Hepatic stellate cell (primary cell): ENCODE measurements at places on chromosomes 3 and 15.

DNA sequence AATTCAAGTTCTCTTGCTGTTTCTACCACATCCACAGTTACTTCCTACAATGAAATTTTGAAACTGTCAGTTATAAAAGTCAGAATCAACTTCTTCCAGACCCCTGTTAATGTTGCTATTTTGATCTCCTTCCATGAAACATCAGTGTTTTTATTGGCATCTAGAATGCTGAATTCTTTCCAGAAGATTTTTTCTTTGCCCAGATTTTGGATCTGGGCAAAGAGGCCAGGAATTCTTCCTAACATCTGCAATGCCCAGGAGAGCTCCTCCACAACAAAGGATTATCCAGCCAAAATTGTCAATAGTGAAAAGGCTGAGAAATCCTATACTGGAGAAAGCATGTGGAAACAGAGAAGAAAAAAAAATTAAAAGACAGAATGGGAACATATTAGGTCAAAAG is 75.5 kb downstream of the SERPINI1 start:
- DNase-seq: no peak

GRCh38 chr15:20340331-20340811 is 201.2 kb downstream of the GOLGA6L6 start:
- DNase-seq: peak; percentile 0

GRCh38 chr15:65312400-65312916 is 8.0 kb downstream of the RNU5B-1 start:
- peak; percentile 9 for DNase-seq

GRCh38 chr3:4828279-4829030 is 150.8 kb upstream of the BHLHE40 start:
- no peak for DNase-seq

- DNase-seq: no peak
Observed at GRCh38 chr3:185353225-185353624, 9.7 kb upstream of the MAP3K13 start.

DNA sequence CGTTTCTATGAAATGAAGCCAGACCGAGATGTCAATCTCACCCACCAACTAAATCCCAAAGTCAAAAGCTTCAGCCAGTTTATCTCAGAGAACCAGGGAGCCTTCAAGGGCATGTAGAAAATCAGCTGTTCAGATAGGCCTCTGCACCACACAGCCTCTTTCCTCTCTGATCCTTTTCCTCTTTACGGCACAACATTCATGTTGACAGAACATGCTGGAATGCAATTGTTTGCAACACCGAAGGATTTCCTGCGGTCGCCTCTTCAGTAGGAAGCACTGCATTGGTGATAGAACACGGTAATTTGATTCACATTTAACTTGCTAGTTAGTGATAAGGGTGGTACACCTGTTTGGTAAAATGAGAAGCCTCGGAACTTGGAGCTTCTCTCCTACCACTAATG is 41.9 kb upstream of the TRA2B start:
- no peak for DNase-seq

DNA sequence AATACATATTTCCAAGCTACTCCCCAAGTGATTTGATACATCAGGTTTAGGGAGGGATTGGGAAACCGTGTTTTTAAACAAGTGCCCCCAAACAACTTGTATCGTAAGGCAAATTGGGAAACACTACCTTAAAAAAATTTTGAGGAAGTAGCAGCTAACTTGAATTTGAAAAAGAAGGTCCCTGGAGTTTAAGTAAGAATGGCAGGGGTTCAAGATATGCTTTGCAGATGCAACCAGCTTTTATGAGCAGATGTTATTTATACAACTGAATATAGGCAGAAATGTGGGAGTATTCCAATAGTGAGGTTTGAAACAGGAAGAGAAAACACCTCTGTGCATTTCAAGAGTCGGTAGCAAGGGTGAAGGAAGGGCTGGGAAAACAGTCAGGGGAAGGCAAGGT is 139.6 kb downstream of the IL20RB start:
- no peak for DNase-seq

DNA sequence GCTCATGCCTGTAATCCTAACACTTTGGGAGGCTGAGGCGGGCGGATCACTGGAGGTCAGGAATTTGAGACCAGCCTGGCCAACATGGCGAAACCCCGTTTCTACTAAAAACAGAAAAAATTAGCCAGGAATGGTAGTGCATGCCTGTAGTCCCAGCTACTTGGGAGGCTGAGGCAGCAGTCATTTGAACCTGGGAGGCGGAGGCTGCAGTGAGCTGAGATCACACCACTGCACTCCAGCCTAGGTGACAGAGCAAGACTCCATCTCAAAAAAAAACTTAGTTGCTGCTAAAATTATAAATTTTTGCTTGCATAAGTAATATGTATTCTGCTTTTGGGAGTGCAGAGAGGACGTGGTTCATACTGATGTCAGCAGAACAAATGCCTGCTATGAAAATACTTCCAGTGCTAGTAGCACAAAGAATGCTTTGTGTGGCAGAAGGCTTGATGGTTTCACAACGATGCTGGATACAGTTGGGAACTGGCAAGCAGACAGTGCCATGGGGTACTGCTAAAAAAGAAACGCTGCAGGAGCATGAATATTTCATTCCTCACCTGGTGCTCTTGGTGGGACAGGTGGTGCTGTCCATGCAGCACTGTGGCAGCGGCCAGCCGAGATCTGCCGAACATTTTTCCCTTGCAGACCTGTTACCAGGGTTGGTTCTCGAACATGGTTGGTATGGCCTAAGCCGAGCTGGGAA is 31.1 kb downstream of the FBXL22 start:
- no peak for DNase-seq

DNA sequence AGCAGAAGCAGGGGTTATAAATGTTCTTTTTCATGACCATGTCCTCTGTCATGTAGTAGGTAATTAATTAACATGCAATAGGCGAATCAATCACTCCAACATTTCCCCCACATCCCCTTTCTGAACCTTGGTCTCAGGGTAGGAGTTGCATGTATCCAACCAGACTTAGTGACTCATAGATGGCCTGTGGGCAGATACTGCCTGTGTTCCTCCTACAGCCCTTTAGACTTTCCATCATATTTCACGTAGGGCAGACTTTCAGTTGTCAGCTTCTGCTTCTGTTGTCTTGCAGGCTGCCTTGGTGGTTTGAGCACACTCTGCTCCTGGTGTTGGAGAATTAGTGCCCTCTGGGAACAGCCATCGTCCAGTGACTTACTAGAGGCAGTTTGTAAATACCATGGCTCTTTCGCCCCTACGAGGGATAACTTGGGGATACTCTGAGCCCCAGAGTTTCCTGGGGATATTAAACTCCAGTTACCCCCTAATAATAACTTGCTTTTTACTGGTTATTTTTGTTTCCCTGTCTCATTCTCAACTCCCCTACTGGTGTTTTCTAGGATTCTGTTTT is 244.4 kb downstream of the EDEM1 start:
- DNase-seq: no peak

DNA sequence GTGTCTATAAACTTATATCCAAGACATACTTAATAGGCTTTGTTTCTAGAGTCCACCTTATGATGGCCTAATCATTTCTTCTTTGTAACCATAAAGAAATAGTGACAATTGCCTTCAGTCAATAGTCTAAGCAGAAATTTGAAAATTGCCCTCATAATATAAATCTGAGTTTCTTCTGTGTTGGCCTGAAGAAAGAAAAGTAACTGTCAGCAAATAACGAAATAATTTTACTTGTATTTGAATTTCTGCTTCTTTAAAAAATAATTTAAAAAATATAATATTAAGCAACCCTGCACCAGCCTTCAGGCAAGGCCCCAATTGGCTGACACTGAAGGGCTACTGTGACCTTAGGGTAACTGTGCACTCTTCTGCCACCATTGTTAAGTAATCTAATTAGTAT is 113.5 kb downstream of the PLOD2 start:
- DNase-seq: no peak

DNA sequence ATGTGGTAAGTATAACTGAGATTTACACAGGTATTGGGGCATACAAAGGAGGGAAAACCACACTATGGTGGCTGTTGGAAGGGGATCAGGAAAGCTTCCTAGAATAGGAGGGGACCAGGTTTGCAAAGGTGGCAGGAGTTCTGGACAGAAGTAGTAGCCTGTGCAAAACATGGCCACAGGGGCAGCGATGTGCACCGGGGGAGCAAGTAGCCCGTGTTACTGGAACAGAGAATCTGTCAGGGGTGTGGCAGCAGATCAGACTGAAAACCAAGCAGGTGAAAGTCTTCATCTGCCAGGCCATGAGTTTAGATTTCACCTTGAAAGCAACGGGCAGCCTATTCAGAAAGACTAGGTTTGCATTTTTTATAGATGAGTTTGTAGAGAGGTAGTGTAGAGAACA is 182.3 kb upstream of the LPP start:
- no peak for DNase-seq

DNA sequence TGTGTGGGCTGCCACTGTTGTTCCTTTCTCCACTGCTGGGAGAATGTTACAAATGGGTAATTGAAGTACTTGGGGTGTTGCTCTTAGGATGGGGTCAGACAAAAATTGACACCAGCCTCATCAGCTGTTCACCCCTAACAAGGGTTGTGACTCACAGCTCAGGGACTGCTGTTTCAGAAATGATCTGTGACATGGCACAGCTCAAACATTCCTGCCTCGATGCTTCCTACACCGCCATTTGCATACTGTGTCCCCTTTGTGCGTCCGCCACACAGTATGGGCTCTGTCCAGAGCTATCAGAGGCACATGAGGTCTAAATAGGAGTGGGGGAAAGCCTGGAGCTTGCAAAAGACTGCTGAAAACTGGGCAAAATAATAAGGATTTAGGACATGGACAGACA is 43.9 kb downstream of the CCNL1 start:
- no peak for DNase-seq

DNA sequence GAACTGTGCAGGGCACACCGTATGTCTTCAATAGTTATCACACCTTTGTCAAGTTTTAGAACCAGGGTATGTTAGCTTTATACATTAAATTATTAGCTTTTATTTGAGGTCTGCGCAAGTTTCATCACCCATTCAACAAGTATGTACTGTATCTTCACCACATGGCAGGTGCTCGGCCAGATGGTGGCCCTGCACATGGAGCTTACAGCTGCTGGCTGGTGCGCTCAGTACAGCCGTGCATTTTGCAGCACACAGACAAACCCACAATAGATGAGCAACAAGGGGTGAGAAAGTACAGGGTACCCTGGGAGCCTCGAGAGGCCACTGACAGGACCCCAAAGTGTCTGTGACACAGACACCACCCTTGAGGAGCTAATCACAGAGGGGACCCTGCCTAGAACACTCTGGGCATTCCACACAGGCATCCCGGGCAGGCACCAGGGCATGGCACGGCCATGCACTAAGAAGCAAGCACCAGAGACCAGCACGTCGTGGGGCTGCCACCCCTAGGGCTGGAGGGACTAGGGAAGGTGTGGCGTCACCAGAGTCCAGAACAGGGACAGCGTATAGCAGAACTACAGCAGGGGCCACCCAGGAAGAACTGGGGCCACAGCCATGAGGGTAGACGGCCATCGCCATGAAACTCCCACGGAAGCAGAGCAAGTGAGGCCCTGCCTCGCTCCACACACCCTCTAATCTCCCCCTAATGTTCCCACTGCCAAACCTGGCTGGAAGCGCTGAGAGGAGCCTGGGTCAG is 27.4 kb downstream of the ZXDC start:
- DNase-seq: no peak

- DNase-seq: no peak
Observed at GRCh38 chr15:81163961-81164800, 30.1 kb downstream of the CFAP161 start.

DNA sequence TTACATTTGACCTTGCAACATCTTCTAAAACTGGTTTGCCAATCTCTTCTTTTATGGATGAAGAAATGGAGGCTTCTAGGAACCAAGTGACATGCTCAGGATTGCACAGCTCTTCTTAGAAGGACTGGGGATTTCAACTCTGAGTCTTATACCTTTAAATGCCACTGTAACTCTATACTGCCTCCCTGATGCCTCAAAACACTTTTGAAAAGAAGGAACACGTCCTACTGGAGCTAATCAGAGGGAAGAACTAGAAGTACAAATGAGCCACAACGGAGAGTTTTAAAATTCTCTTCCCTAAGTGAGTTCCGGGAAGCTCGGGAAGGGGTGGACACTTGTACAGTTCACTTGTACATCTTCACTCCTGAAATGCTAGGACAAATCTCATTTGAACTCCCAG is 949 bp upstream of the MITF start:
- DNase-seq: no peak

GRCh38 chr15:39820050-39820602 is 37.5 kb upstream of the FSIP1 start:
- DNase-seq: no peak

- no peak for DNase-seq
Observed at GRCh38 chr3:108103040-108103751, 12.4 kb upstream of the CD47 start.

- DNase-seq: peak; percentile 50
Observed at GRCh38 chr15:31977812-31978661, 52.3 kb upstream of the CHRNA7 start.

GRCh38 chr3:172627057-172627809 is 83.6 kb downstream of the NCEH1 start:
- no peak for DNase-seq

DNA sequence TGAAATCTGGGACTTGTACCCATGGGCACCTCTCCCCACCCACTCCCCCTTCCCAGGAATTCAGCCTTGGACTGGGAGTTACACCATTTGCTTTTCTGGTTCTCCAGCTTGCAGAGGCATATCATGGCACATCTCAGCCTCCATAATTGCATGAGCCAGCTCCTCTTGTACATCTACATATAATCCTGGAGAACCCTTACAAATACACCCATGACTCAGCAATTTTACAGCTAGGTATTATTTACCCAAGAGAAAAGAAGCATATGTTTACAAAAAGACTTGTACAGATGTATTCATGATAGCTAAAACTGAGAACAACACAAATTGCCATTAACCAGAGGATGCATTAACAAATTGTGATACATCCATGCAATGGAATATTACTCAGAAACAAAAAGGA is 58.4 kb downstream of the RPLP1 start:
- DNase-seq: no peak

DNA sequence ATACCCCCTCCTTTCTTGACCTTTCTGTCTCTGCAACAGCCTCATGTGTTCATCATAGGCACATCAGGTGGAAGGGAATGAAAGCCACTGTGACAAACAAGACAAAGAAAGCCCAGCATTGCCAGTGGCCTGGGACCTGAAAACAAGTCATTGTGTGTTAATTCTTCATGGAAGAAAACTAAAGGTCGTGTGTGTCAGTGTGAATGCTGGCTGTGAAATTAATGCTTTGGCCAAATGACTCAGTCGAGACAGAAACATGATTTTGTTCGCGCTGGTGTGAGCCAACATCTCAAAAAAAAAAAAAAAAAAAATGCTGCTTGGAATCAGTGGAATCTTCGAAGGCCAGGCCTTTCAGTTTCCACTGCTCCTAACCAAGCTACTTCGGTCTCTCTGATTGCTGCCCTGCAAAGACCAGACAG is 386.5 kb upstream of the PROK2 start:
- DNase-seq: no peak

GRCh38 chr3:158488670-158489069 is 82.3 kb upstream of the MLF1 start:
- no peak for DNase-seq

GRCh38 chr3:112297714-112298113 is 3.7 kb upstream of the SLC9C1 start:
- DNase-seq: no peak

DNA sequence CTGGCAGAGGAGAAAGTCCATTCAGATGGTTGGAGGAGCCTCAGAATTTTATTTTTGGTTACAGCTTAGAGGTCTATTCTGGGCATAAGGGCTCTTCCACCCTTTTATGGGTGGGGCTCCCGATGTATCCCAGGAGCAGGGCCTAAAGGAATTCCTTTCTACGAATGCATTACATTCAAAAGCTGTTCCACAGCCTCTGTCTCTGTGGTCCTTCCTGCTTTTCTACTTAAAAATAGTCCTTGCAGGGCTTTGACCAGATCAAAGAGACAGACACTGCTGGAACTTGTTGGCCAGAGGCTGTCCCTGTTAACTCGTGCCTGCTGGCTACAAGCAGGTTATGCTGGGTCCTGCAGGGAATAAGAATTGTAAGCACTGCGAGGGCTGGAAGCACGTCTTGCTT is 14.4 kb upstream of the NOX5 start:
- DNase-seq: no peak
